ENCODE measurements at places on chromosomes 16 and 17. TPM values are rescaled to one million over a fixed set of nuclear protein-coding genes. Genes with fewer than 3 reads are reported as not detected.

SEPTIN1 gene
- total RNA-seq = not detected

PPP1R27 gene
- not detected for total RNA-seq

ABCC11 gene
- under 0.01 TPM for total RNA-seq

CES1 gene
- total RNA-seq = not detected

CRHR1 gene
- not detected for total RNA-seq

NHERF2 gene
- 20.8 TPM for total RNA-seq

CCL7 gene
- 0.28 TPM for total RNA-seq

TRPV3 gene
- total RNA-seq = 0.18 TPM

SGCA gene
- not detected for total RNA-seq

TMEM92 gene
- total RNA-seq = 0.18 TPM

GOSR1 gene
- total RNA-seq = 64.7 TPM

C1QTNF8 gene
- not detected for total RNA-seq

KCNJ2 gene
- total RNA-seq = 5.8 TPM

SOX8 gene
- total RNA-seq = under 0.01 TPM
